ENCODE measurements at places on chromosomes 12 and 14.
A peak's percentile ranks its signal among the peaks of the same experiment; 100 is the strongest.

GRCh38 chr12:51959211-51959610, 7.7 kb downstream of the ACVR1B start:
- DNase-seq: no peak

DNA sequence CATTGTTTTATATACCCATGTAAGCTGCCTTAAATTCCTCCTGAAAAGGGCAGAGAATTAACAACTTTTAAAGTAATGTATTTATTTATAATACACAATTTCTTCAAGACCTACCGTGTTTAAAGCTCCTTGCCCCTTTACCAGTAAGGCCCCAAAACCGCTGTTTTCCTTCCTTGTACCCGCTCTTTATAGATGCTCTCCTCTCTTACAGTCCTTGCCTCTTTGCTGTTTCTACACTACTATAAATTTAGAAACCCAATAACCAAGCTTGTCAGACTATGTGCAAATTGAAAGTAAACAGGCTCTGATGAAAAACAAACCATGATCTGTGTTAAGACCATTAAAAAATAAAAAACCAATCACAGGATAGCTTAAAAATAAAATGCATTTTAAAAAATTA, 3.9 kb downstream of the MPHOSPH9 start:
- DNase-seq: no peak

- DNase-seq: no peak
Observed at GRCh38 chr14:86779416-86779815, 1213.6 kb downstream of the GALC start.

GRCh38 chr14:81472096-81472800, 61.4 kb downstream of the SEL1L start:
- DNase-seq: no peak

DNA sequence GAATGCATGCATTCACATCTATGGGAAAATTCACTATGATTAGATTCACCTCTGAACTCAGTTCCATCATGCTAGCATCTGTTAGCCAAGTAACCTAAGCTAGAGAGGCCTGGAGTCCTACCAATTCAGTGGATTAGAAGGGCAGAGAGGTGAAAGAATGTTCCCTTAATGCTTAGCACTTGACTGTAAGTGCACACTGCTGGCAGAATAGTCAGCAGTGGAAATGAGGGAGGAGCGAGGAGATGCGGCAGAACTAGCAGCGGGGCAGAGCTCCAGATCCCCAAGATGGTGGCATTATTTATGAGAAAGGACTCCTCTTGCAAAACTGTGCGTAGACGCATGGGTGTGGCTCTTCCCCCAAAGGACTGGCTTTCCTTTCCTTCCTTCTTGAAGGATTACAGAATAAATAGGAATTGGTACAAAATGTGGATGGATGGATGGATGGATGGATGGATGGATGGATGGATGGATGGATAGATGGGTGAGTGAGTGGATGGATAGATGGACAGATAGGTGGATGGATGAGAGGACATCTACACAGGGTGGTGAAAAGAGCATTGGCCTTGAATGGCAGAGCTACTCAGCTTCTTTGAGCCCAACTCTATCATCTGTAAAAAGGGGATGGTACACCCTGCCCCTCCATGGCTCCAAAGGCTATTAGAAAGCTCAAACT, 227.2 kb downstream of the CHST11 start:
- DNase-seq: no peak

DNA sequence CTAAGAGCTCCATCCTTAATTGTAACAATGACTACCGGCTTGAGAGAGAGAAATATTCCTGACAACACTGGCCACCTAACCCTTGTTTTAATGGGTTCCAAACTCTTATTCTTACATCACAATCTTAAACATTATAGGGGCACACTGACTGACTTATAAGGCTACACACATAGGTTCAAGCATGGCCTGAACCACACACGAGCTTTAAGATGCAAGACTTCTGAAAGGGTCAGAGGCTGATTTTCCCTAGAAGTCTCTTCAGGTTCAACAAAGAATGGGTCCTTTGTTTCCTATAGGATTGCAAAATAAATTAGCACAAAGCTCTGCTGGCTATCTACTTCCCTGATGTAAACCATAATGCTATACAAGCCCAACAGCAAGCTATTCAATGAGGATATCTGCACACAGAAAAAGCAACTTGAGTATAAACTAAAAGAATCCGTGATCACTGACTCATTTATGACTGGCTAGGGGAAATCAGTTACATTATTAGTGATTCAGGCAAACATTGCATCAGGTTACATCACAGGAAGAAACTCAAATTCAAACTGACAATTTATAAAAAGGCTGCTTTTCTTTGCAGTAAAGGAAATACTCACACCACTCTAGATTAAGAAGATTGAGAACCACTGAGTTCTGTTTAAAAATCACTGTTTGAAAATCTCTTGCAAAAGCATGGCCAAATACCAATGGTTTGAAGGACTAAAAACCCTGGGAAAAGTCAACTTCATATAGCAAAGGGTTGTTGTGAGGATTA, 8.5 kb downstream of the BTG1 start:
- peak; percentile 68 for DNase-seq

DNA sequence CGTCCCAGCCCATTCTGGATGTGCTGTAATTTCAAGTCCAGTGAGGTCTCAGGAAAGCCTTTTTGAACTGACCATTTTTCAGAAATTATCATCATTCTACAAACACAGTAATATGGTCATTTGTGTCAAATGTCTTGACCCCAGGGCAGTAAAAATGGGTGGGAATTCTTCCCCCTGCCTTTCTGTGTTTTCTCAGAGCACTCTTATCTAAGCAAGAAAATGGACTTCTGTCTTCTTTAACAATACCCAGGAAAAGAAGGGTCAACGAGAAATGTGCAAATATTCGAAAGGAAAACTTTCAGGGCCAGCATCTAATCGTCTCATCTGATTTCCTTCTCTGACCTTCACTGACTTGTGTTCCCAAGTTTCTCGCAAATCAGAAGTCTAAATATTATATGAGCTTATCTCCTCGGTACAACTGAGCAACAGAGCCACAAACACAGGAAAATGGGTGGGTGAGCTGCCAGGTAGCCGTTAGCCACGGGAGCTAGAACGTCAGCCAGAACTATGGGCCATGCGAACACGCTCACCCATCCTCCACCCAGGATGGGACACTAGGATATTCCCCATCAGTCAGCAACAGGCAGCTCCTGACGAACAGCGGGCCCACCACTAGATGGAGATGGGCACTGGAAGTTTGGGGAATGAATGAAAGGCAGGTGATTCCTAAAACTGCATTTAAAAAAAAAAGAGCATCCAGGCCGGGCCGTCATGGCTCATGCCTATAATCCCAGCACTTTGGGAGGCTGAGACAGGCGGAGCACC, 57.1 kb downstream of the VWF start:
- DNase-seq: no peak

DNA sequence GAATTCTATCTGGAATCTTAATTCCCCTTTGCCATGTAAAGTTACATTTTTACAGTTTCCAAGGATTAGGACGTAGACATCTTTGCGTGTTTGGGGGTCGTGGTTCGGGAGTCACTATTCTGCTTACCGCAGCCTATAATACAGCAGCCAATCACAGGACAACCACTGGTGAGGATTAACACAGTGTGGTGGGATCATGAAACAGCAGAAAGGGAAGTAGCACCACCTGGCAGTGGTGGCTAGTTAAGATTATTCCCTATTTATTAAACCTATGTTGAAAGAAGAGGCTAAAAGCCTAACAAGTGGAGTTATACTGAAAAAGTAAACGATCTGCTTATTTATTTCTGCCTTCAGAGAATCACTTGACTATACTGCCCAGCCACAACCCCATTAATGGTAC, 71.7 kb downstream of the IPO8 start:
- no peak for DNase-seq

Measured in CD4-positive, alpha-beta T cell treated with Interleukin-15 for 4 hours (primary cell).